Activated naive CD4-positive, alpha-beta T cell treated with anti-CD3 and anti-CD28 coated beads for 36 hours (primary cell): ENCODE measurements at places on chromosomes 4 and X.
A peak's percentile ranks its signal among the peaks of the same experiment; 100 is the strongest.

GRCh38 chrX:41922431-41923151 is 763 bp downstream of the CASK start:
- peaks cover 31% of the 10 kb centered on the region for H3K4me1 ChIP-seq
- H3K4me3 ChIP-seq: peak overlapping the region; percentile 82
- no peaks in the 10 kb centered on the region for H3K36me3 ChIP-seq
- DNase-seq: peak; percentile 23

DNA sequence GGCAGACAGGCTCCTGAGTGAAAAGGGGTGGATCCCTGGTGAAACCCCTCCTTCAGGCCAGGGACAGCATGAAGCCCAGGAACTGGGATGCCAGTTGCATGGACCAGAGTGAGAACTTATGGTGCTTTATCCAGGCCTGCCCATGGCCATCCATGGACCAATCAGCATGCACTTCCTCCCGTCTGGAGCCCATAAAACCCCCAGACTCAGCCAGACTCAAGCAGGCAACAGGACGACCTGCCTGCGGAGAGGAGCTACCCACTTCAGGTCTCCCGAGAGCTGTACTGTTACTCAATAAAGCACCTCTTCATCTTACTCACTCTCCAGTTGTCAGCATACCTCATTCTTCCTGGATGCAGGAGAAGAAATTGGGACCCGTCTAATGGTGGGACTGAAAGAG is 42.9 kb downstream of the NALF2 start:
- no peaks in the 10 kb centered on the region for H3K27me3 ChIP-seq
- H3K4me3 ChIP-seq: no peak overlapping the region
- no peak overlapping the region for H3K27ac ChIP-seq
- no peaks in the 10 kb centered on the region for H3K36me3 ChIP-seq
- no peaks in the 10 kb centered on the region for H3K4me1 ChIP-seq
- DNase-seq: no peak

DNA sequence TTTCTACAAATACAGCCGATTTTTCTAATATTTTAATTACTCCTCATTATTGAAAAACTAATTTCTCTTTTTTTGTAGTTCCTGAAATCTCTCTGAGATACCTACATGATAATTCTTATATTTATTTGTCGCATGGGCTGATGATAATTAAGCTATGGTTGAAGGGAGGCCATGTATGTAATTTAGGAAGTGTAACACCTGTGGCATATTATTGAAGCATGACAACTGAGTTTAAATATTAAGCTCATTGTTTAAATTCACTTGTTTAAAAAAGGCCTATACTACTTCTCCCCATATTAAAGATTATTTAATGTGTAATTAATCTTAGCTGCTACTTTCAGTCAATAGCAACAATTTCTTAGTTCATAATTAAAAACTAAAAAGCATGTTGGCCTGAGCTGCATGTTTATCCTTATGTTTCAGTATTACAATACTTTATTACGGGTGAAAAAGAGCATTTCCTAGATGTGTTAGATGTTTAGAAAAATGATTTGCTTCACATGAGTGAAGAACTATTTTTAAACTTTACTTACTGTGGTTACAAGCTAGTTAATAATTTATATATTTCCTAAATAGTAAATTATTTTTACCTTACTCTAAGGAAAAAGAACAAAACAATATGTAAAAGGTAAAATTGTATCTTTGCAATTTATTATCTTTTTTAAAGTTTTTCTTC is 122.4 kb downstream of the RAP1GDS1 start:
- H3K27ac ChIP-seq: no peak overlapping the region
- peaks cover 10% of the 10 kb centered on the region for H3K36me3 ChIP-seq
- H3K4me1 ChIP-seq: no peaks in the 10 kb centered on the region

GRCh38 chr4:74327762-74328161 is 19.5 kb downstream of the EPGN start:
- no peaks in the 10 kb centered on the region for H3K4me1 ChIP-seq
- no peaks in the 10 kb centered on the region for H3K36me3 ChIP-seq
- peaks cover 27% of the 10 kb centered on the region for H3K27me3 ChIP-seq
- DNase-seq: no peak
- no peak overlapping the region for H3K27ac ChIP-seq
- H3K4me3 ChIP-seq: no peak overlapping the region

DNA sequence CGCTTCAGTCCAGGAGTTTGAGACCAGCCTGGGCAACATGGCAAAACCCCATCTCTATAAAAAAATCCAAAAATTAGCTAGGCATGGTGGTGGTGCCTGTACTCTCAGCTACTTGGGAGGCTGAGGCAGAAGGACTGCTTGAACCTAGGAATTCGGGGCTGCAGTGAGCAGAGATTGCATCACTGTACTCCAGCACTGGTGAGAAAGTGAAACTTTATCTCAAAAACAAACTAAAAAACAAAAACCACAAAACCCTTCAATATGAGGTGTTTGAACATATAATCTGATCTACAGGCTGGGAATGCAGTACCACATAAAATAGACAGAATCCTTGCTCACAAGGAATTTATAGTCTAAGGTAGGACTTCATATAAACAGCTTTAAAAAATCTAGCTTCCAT is 103.9 kb downstream of the PDS5A start:
- H3K27ac ChIP-seq: peak overlapping the region; percentile 56
- peaks cover 12% of the 10 kb centered on the region for H3K4me1 ChIP-seq
- DNase-seq: no peak
- H3K27me3 ChIP-seq: no peaks in the 10 kb centered on the region
- no peak overlapping the region for H3K4me3 ChIP-seq
- H3K36me3 ChIP-seq: peaks cover 33% of the 10 kb centered on the region

- no peaks in the 10 kb centered on the region for H3K36me3 ChIP-seq
- H3K4me3 ChIP-seq: no peak overlapping the region
- no peaks in the 10 kb centered on the region for H3K4me1 ChIP-seq
- DNase-seq: no peak
- no peaks in the 10 kb centered on the region for H3K27me3 ChIP-seq
These were observed 925.1 kb downstream of the PCDH7 start for GRCh38 chr4:31645236-31645635.

- DNase-seq: peak; percentile 24
- peaks cover 10% of the 10 kb centered on the region for H3K4me1 ChIP-seq
- peaks cover 9% of the 10 kb centered on the region for H3K27me3 ChIP-seq
- no peak overlapping the region for H3K27ac ChIP-seq
- no peaks in the 10 kb centered on the region for H3K36me3 ChIP-seq
- peak overlapping the region; percentile 89 for H3K4me3 ChIP-seq
These were observed 533 bp downstream of the IL15 start for GRCh38 chr4:141636771-141637460.

DNA sequence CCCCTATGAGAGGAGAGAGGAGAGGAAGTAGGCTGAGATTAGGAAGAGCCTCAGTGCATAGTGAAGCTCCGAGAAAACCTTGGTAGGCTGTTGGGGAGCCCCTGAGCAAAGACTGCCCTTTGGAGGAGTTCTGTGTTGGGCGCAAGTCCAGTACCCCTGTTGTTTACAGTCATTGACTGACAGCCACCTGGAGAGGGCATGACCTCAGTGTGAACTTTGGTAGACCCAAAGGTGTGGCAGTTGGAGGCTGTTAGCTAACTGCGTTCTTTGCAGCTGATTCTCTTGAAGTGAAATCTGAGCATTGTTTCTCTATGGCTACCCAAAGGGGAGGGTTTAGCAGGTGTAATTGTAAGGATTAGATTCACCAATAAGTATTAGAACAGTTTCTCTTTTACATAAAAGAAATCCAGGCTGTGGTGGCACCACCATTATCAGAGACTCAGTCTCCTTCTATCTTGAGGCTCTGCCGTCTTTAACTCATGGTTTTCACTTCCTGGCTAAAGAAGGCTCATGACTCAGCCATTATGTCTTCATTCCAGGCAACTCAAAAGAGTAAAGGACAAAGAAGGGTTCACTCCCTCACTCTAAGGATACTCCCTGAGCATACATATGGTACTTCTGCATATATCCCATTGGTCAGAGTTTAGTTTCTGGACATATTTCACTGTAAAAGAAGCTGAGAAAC is 33.4 kb downstream of the ANXA3 start:
- no peak overlapping the region for H3K27ac ChIP-seq
- peaks cover 2% of the 10 kb centered on the region for H3K27me3 ChIP-seq
- DNase-seq: no peak
- H3K4me3 ChIP-seq: no peak overlapping the region
- H3K4me1 ChIP-seq: no peaks in the 10 kb centered on the region

DNA sequence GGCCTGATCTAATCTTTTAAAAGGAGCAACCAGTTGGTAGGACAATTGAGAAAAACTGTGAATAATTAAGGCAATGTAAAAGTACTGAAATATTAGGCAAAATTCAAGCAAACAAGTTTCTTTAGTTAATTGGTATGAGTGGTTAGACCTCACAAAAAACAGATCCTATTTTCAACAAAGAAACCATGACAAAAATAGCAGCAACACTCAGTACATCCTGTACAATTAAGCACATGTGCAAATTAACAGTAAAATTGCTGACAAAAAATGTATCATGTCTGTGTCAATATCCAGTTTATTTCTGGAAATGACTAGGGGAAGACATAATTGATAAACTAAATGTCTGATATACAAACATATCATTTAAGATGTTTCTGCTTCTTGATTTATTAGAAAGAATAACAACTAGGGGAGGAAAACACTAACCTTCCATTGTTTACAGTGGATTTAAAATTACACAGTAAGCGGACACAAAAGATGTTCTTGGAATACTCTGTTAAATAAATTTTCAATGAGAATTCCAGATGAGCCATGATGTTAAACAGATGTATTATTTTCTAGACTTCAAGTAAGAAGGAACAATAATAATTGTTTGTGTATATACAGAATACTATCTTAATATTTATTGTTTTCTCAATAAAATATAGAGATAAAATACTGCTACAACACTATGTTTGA is 638.9 kb downstream of the SPRY1 start:
- DNase-seq: no peak
- no peaks in the 10 kb centered on the region for H3K36me3 ChIP-seq
- H3K27ac ChIP-seq: no peak overlapping the region
- H3K4me3 ChIP-seq: no peak overlapping the region

DNA sequence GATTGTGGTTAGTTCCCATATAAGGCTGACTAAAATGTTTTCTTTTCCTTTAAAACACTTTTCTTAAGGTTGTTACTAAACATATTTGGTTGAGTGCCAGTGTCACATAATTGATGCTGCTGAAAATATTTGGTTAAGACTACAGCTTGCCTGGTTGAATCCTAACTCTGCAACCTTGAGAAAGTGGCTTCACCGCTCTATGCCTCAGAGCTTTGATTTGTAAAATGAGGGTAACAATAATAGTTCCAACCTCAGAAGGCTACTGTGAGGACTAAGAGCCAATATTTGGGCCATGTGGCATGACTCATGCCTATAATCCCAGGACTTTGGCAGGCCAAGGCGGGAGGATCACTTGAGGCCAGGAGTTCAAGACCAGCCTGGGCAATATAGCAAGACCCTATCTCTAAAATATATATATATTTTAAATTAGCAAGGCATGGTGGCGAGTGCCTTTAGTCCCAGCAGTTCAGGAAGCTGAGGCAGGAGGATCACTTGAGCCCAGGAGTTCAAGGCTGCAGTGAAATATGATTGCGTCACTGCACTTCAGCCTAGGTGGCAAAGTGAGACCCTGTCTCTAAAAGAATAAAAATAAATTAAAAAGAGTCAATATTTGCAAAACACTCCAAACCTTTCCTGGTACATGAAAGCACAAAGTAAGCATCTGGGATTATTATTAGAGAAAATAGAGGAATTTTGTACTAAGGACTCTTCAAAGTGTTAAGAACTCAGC is 7.1 kb upstream of the NEIL3 start:
- H3K4me3 ChIP-seq: no peak overlapping the region
- DNase-seq: no peak
- no peak overlapping the region for H3K27ac ChIP-seq
- no peaks in the 10 kb centered on the region for H3K4me1 ChIP-seq
- no peaks in the 10 kb centered on the region for H3K36me3 ChIP-seq
- H3K27me3 ChIP-seq: no peaks in the 10 kb centered on the region

- DNase-seq: no peak
- peaks cover 19% of the 10 kb centered on the region for H3K36me3 ChIP-seq
- no peak overlapping the region for H3K27ac ChIP-seq
These were observed 76.5 kb downstream of the RELL1 start for GRCh38 chr4:37609626-37610025.

- DNase-seq: no peak
- peak overlapping the region; percentile 55 for H3K4me3 ChIP-seq
- no peaks in the 10 kb centered on the region for H3K36me3 ChIP-seq
These were observed 2.4 kb downstream of the CHST7 start for GRCh38 chrX:46575991-46576392.

GRCh38 chr4:140349816-140350215 is 23.6 kb upstream of the SCOC start:
- no peak for DNase-seq
- H3K27ac ChIP-seq: no peak overlapping the region
- H3K27me3 ChIP-seq: no peaks in the 10 kb centered on the region
- no peaks in the 10 kb centered on the region for H3K36me3 ChIP-seq

GRCh38 chrX:84735025-84735424 is 232.8 kb upstream of the HDX start:
- no peaks in the 10 kb centered on the region for H3K4me1 ChIP-seq
- no peak overlapping the region for H3K27ac ChIP-seq
- H3K4me3 ChIP-seq: no peak overlapping the region
- no peaks in the 10 kb centered on the region for H3K27me3 ChIP-seq
- DNase-seq: no peak
- H3K36me3 ChIP-seq: no peaks in the 10 kb centered on the region

GRCh38 chrX:68163441-68163840 is 269.9 kb downstream of the OPHN1 start:
- H3K4me3 ChIP-seq: no peak overlapping the region
- no peak for DNase-seq
- peaks cover 2% of the 10 kb centered on the region for H3K4me1 ChIP-seq
- no peak overlapping the region for H3K27ac ChIP-seq

- peak overlapping the region; percentile 93 for H3K27ac ChIP-seq
- peaks cover 3% of the 10 kb centered on the region for H3K36me3 ChIP-seq
- DNase-seq: peak; percentile 50
- peaks cover 38% of the 10 kb centered on the region for H3K4me1 ChIP-seq
- H3K4me3 ChIP-seq: peak overlapping the region; percentile 81
These were observed 1.3 kb upstream of the ING2 start for GRCh38 chr4:183503497-183504063.

DNA sequence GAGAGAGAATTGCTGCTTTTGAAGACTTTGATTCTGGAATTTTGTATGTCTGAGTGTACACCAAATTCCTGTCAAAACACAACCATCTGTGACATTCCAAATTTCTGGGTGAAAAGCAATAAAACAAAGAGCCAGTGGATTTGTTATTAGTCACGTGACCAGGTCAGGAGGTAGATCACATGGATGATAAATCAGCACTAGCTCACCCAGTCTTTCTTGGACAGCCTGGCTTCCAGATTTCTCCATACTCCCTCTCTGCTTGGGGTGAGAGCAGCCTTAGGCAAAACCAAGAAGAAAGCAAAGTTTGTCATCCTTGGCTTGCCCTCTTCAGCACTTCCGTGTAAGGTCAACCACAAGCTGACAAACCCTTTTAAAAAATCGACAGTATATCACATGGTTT is 194.2 kb downstream of the CLCN4 start:
- H3K27me3 ChIP-seq: no peaks in the 10 kb centered on the region
- no peaks in the 10 kb centered on the region for H3K36me3 ChIP-seq
- no peak overlapping the region for H3K4me3 ChIP-seq
- DNase-seq: no peak
- no peaks in the 10 kb centered on the region for H3K4me1 ChIP-seq
